ENCODE measurements at places on chromosomes 16 and 17.

- no peak for DNase-seq
Measured at GRCh38 chr17:42317266-42317845, 29.1 kb downstream of the STAT5A start.

DNA sequence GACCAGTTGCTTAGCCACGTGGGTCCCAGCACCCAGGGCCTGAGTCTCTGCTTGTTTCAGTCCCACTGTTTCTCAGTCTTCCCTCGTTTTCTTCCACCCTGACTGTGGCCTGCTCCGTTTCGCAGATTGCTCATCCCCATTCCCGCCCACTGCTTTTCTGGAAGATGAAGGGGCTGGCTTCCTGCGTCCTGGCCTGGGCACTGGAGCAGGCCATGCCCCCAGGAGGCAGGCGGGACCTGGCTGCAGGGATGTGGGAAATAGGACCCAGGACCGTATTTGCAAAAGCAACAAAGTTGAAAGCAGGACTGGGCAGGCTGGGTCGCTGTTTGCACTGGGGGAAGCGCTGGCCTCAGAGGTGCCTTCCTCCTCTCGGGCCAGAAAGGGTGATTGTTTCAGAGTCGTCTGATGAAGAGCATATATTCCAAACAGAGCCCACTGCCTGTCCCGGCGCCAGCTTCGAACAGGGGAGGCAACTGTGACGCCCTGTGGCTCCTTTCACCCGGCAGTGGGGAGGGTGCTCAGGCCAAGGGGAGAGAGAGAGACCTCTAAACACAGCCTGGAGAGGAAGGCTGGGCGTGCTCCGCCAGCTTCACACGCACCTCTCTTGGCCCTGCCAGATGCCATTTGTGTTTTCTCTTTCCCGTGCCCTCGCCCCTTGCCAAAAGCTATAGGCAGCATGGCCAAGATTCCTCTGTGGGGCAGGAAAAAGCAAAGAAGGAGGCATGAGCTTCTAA is 108.6 kb downstream of the CMIP start:
- no peak for DNase-seq

- DNase-seq, result no peak
Measured at GRCh38 chr16:8026450-8026849, 563.9 kb downstream of the TMEM114 start.

- DNase-seq, result no peak
Measured at GRCh38 chr17:51147650-51148049, 5.7 kb upstream of the NME1 start.

DNA sequence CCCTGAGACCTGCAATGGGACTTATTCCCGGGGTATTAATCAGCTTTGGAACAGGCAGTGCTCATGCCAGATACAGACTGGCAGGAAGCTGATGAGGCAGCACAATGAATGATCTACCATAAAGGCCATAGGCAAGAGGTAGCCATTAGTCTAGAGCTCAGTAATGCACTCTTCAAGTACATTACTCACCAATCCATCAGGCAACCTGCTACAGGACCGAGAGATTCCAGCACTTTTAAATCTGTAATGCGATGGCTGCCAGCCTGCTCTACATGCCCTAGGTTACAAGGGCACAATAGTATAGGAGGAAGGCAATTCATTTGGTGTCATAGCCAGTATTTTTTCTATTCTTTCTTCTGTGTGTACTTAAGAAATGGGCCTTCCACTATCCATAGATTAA is 217.8 kb upstream of the PMFBP1 start:
- no peak for DNase-seq

DNA sequence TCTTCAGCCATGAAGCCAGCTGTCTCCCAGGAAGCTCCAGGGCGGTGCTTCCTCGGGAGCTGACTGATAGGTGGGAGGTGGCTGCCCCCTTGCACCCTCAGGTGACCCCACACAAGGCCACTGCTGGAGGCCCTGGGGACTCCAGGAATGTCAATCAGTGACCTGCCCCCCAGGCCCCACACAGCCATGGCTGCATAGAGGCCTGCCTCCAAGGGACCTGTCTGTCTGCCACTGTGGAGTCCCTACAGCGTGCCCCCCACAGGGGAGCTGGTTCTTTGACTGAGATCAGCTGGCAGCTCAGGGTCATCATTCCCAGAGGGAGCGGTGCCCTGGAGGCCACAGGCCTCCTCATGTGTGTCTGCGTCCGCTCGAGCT is 14.1 kb downstream of the STH start:
- DNase-seq, result no peak

GRCh38 chr17:19570544-19571062 is 36.9 kb downstream of the SLC47A1 start:
- DNase-seq, result no peak

GRCh38 chr17:74922694-74923537 is at the start of gene USH1G:
Gene USH1G, minus strand, starts transcription at chr17:74923255. Its CDS starts 182 bp downstream, at chr17:74923073.
- no peak for DNase-seq

- no peak for DNase-seq
Measured at GRCh38 chr16:29791845-29792807, 1.6 kb downstream of the KIF22 start.

Measured in thoracic aorta (tissue), 2 donors.